ENCODE measurements at places on chromosomes 2 and 18.
A peak's percentile ranks its signal among the peaks of the same experiment; 100 is the strongest.

GRCh38 chr2:50582164-50582563, 449.8 kb downstream of the NRXN1 start:
- peak; percentile 65 for DNase-seq

- DNase-seq, result no peak
Measured at GRCh38 chr2:23538566-23538965, 153.6 kb downstream of the KLHL29 start.

GRCh38 chr2:24708537-24709152, 84.5 kb downstream of the PTRHD1 start:
- DNase-seq, result no peak

DNA sequence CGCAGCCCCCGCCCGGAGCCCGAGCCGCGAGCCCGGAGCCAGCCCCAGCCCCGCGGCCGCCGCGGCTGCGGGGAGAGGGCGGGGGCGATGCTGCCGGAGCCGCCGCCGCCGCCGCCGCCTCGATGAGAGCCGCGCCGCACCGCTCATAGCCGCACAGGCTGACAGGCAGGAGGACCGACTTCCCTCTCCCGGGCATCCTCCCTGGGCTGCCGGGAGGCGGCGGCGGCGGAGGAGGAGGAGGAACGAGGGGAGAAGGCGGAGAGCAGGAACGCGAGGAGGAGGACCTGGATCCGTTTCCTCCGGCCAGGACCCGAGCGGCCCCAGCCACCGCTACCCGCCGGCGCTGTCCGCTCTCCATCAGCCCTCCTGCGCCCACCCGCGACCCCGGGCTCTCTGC, 370 bp downstream of the KLHL29 start:
- peak; percentile 25 for DNase-seq

DNA sequence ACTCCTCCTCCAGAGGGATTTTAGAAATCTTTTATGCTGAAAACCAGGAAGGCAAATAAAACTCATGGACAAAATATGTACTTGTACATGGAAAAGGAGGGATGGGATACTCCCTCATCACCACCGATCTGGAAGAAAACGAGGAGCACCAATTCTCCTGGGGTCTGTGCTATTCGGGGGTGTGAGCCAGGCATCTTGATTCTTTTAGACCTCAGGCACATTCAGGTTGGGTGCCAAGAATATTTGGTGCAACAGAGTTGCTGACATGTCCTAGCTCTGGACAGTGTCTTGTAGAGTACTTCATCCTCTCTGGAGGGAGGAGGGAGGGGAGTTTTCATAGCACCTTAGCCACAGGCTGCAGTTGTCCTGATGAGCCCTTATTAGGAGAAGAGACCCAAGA, 163.0 kb downstream of the PRKCE start:
- DNase-seq, result no peak

- no peak for DNase-seq
Measured at GRCh38 chr2:39534095-39534711, 97.1 kb upstream of the MAP4K3 start.

DNA sequence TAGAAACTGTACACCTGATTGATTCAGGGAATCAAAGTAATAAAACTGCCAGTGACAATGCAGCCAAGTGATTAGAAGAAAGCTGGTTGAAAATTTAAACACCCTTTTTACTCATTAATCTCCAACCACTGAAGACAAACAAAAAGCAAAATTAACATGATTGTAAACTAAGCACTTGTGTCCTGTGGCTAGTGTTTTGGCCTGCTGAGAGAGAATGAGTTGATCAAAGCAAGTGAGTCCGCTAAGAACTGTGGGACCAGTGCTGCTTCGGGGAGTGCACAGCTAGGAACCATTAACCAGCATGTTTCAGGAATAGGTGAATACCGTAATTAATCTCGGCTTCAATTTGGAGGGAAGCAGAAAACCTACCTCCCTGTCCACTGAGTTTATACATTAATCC, 13.6 kb upstream of the PAPOLG start:
- DNase-seq, result no peak

DNA sequence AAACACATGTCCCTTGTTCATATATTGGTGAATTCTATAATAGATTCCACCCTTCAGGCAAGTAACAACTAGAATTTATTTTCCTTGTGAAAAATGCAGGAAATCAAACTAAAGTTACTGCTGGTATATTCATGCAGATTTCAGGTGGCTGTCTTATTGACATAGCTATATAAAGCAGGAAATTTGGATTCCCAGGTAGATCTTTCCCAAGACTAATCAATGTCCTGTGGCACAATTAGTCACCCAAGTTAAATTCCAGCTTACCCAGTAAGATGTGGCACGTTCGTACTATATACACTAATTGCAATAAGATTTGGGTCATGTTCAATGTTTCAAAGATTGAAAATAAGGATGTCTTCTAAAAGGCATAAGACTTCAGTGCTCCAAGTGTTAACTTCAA, 42.0 kb downstream of the MYO5B start:
- DNase-seq, result no peak

DNA sequence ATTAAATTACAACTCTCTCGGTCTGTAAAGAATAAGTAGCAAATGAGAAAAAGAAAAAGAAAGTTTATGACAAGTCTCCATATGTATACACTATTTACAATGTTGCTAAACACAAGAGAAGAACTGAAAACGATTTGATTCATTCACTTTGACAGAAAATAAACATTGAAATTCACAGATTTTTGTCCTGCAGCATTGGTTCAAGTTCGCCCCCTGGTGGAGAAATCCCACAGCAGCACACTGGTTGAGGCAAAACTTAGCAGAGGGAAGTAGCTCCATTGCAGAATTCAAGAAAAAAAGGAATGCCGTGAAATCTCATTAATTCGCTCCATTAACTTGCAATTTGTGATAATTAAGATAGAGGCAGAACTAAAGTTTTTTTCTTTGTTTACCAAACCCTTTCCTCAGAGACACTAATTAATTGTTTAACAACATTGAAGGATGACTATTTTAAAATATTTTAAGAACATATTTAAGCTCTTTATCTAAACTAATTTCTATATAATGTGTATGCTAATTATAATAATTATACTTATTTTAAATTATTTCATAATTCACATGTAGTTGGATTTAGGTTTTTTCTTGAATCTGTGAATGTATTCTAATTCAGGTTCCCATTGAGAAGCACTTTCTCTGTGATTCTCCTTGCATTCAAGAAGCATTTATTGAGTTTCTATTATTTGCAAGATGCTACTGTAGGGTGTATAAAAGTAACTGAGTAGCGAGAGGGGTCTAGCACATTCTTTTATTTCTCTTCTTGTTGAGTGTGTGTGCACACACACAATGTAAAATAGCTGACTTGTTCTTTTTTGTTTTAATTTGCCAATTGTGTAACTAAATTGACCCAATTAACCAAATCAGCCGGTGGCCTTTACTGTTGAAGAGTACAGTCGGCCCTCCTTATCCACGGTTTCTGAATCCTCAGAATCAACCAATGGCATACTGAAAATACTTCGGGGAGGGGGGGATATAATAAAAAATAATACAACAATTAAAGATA, 74.1 kb downstream of the COL4A3 start:
- peak; percentile 44 for DNase-seq

DNA sequence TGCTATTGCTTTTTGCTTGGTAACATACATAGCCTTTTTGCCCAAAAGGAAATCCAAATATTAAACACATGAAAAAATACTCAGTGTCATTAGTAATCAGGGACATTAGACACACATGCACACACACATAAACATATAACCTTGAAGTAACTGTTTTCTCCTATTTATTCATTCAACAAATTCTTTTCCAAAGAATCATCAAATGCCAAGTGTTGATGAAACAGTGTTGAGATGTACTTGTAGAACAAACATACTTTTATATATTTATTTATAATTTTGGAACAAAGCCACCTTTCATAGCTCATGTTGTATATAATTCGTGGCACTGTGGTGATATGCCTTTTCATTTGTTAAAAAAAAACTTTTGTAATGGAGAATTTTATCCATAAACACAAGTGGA, 81.0 kb downstream of the APLF start:
- DNase-seq, result no peak

DNA sequence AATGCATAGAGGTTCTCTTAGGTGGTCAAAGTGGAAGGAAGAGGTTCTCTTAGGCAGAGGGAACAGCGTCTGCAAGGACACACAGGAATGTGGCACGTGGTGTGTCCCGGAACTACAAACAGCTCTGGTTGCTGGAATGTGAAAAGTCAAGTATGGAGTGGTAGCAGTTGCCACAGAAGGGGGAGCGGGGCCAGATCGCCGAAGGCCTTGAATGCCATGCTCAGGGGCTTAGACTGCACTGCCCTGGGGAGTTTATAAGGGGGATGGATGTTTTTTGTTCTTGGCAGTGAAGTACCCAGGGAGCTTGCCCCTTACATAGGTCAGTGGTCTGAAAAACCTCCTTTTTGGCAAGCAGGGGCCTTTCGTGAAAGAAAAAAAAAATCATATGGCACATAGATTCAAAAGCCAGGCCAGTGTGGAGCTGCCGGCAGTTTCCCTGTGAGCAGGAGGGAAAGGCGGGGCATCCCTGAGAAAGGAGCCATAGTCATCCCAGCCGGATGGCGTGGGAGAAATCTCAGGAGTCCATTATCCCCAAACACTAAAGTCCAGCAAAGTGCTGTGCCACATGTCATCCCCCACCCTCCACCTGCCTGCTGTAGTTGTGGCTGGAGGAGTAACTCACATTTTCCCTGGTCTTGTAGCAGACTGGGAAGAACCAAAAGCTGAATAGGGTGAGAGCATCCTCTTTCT, 45.4 kb downstream of the GORASP2 start:
- DNase-seq, result no peak

- no peak for DNase-seq
Measured at GRCh38 chr18:58687871-58688308, 16.6 kb downstream of the MALT1 start.

- DNase-seq, result peak; percentile 3
Measured at GRCh38 chr2:39778233-39778632, 825 bp downstream of the THUMPD2 start.

GRCh38 chr2:110871637-110872036, 139.3 kb downstream of the ACOXL start:
- no peak for DNase-seq

GRCh38 chr2:170095380-170095779, 82.6 kb upstream of the MYO3B start:
- no peak for DNase-seq

DNA sequence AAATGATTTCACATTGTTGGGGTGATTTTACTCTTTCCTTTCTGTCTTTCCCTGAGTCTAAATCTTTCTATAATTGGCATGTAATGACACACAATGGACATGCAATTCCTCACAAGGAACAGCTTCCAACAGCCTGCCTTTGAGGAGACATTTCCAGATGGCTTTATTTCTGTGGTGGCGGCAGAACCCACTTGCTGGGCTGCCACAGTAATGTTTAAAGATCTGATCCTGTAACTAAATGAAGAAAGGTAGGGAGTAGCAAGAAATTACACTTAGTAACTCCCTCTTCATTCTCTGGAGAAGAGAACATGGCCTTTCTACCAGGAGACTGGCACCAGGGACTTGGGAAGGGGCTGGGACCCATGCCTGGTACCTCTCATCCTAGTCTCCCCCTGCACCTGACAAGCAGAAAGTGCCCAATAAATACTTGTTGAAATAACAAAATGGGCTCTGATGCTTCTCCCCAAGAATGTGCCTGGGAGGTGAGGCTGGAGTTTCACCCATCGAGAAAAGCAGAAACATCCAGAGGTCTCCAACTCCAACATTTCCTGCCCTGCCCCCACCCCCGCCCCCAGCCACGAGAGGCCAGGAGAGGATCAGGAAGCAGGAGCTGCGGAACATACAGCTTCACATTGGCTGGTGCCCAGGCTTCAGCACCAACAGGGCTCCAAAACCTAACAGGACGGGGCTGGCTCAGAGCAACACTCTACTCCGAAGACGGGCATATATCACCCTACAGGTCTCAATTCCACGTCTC, 92.1 kb downstream of the PXDN start:
- no peak for DNase-seq

DNA sequence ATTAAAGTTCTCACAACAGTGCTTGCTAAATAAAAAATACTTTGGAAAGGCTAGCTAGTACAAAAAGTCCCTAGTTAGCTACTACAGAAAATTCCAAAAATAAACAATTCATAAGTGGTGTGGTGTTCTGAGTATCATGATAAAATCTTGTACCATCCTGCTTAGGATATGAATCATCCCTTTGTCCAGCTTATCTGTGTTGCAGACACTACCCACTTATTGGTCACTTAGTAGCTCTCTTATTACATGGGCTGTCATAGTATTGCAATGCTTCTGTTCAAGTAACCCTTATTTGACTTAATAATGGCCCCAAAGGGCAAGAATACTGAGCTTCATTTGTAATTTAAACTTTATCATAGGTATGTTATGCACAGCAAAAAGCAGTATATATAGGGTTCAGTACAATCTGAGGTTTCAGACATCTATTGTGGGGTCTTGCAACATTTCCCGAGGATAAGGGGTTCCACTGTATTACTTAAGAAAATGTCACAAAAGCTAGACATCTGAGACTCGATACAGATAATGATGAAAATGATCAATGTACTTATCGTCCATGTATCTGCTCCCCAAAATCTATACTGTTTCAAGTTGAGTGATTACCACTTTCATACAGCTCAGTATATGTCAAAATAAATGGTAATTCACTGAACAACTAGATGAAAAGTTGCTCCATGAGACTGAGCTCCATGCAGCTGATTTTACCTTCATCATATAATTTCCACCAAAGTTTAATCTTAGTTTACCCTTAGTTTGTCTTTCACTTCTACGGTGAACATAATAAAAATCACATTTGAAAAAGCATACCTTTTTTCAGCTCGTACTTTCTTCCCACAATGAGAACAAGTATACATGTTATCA, 93.8 kb downstream of the C2orf74 start:
- no peak for DNase-seq
